ENCODE measurements at places on chromosomes 4 and X. TPM values are rescaled to one million over a fixed set of nuclear protein-coding genes. Genes with fewer than 3 reads are reported as not detected.

DNA sequence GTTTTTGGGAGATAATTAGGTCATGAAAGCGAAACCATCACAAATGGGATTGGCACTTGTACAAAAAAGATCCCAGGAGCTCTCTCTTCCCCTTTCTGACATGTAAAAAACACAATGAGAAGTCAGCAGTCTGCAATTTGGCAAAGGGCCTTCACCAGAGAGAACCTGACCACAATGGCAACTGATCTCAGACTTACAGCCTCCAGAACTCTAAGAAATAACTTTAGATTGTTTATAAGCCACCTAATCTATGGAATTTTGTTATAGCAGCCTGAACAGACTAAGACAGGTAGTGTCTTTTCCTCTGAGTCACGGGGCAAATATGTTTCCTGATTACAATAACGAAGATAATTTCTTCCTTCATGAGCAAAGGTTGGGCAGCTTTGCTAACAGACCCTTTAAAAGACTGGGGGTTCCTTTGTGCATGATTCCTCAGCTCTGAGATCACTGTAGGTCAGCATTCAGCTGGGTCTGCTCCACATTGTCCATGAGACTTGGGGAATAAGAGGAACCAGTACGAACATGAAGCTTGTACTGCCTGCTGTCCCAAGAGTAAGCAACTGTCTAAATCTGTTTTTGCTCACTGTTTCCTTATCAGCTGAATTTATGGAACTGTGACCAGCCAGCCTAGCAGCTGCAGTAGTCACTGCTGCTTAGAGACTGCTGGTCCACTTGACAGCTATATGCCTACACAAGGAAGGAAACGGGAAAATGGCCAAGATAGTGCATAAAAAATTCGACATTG lies 191.6 kb downstream of the ANAPC10 start:
- no peak for DNase-seq

DNA sequence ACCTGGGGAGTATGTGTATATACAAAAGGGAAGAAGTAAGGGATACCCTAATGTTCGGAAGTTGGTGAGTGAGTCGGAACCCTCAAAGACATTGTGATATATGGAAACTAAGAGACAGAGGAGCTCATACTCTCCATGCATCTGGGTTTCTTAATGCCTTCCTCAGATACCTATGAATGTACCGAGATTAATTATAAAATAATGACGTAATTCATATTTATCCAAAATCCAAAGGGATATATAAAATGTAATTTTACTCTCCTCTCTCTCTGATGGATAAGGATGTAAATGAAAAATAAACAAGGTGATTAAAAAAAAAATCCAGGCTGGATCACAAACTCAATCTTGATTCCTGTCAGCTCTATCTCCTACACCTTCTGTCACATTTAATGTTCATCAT lies 275.9 kb upstream of the FAM241A start:
- DNase-seq: no peak

- no peak for DNase-seq
Measured at GRCh38 chr4:16032396-16032770, 51.4 kb downstream of the PROM1 start.

The CENPVL1 gene
- not detected for polyA plus RNA-seq

The NLGN3 gene
- 2.6 TPM for polyA plus RNA-seq

- DNase-seq: peak; percentile 88
Measured at GRCh38 chrX:19673375-19674040, 158.2 kb upstream of the MAP3K15 start.

- no peak for DNase-seq
Measured at GRCh38 chr4:173835903-173836302, 305.9 kb upstream of the HAND2 start.

GRCh38 chr4:156053174-156053573 lies 99.5 kb upstream of the CTSO start:
- DNase-seq: no peak

All from muscle of back (tissue), 13 donors.